ENCODE measurements at places on chromosomes 3 and 15.

GRCh38 chr3:155629556-155629955 lies 115.3 kb downstream of the PLCH1 start:
- DNase-seq = no peak

DNA sequence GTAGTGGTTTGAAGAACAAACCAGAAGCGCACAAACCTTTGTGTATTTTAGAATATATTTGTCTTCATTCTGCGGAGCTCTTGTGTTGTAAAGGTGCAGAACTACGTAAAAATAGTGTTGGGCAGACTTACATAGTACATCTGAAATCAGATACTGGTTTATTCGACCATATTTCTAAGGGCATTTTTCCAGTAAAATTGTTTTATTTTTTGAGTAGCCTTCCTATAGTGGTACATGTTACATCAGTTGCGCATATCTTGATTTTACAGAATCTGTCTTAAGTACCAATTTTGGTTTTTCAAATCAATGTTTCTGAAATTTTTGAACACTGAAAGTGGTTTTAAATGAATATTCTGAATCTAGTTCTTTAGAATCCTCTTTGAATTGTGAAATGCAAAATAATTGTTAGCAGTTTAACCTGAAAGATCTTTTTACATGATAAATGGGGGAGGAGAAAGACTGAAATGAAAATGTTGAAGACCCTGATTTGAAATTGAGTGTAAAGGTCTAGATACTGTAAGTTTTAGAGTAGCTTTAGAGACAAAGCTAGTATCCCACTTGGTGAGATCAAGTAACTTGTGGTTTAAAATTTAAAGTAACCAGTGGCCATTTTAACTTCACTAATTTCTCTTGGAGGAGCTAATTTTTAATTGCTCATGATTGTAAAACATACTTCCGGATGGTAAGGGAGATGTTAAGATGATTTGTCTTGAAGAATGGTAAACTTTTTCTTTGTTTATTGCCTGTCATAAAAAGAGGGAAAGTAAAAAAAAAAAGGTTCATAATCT lies 15.5 kb upstream of the CHD2 start:
- no peak for DNase-seq

- no peak for DNase-seq
Observed at GRCh38 chr3:62496503-62496902, 123.2 kb upstream of the FEZF2 start.

- no peak for DNase-seq
Observed at GRCh38 chr3:50961386-50961785, 286.7 kb downstream of the DOCK3 start.

DNA sequence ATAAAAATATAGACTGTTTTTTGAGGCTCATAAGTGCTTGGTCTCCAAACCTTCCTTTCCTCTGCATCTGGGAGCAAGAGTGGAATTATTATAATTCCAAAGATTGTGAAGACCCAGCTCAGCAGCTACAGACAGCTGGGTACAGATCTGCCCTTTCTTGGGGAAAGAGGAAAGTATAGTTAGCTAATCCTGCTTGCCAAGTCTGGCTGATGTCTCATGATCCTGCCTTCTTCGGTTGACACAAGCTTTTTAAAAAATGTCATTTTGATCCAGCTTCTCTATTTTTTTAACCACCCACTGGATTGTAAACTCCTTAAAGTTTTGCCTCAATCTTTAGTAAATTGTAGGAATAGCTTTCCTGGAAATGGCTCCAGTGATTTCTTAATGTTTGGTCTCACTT lies 181.1 kb downstream of the LRTM1 start:
- no peak for DNase-seq

DNA sequence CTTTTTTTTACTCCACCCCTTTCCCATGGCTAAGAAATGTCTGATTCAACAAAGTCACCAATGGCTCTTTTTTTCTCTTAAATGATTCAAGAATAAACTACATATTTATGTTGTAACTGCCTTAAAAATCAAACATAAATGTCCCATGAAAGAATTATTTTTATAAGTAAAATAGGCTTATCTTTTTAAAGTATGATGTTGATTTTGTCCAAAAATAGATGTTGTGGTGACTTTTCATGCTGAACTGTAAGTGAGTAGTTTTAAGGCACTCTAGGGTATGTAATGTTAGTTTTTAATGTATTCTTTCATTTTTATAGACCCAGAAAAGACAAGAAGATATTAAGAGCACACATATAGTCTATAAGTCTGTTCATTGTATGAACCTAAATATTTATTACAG lies 594.9 kb downstream of the NLGN1 start:
- no peak for DNase-seq

DNA sequence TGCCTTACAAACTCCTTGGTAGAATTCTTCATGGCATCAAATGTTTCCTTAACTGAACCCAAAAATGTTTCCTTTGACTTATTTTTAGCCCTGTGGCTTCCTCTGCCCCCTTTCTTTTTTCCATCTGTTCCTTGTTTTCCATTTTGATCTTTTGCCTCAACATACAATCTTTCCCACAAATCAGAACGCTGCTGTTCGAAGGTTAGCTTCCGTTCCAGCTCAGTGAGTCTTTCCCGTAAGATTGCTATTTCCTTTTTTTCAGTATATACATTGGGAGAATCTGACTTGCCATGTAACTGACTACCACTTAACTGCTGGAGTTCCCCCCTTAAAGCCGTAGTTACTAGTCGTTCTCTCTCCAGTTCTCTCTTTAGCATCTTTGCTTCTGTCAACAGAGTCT lies 41.2 kb downstream of the PIGB start:
- no peak for DNase-seq

GRCh38 chr15:79243723-79244122 lies 38.8 kb upstream of the ANKRD34C start:
- no peak for DNase-seq

GRCh38 chr15:31403096-31403495 lies 76.5 kb downstream of the KLF13 start:
- no peak for DNase-seq

DNA sequence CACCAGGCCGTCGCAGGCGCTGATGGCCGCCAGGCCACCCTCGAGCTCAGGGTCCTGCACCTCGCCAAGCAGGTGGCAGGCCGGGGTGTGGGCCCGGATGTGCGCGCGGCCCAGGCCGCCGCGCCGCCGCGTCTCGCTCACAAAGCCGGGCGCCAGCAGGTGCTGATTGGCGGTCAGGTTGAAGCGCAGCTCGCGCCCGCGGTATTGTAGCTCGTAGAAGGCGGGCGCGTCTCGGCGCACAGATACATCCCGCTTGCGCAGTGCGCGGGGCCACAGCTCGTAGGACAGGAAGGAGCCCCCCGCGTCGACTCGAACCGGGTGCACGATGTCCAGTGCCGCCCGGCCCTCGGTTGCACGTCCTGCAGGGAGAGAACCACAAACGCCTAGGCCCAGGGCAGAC lies 11.1 kb downstream of the ADAMTS7 start:
- DNase-seq = no peak

- DNase-seq = no peak
Observed at GRCh38 chr3:128060473-128061381, 8.5 kb downstream of the SEC61A1 start.

- no peak for DNase-seq
Observed at GRCh38 chr3:190323246-190323626, 990 bp upstream of the CLDN1 start.

- no peak for DNase-seq
Observed at GRCh38 chr3:171491361-171491760, 31.2 kb upstream of the TNIK start.

DNA sequence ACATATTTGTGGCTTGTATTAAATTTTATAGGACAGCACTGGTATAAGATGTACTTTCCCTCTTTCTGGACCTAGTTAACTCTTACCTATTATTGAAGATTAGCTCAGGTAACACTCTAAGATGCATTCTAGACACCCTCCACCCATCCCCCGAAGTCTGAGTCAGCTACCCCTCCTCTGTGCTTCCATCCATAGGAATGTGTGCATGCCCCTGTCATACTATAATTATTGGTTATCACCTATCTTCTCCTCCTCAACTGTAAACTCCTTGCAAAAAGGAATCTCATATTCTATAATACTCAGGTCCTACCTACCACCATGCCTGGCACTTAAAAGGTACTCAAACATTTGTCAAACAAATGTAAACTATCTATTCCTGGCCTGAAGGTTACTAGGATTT lies 3.0 kb downstream of the PEAK1 start:
- no peak for DNase-seq

GRCh38 chr15:84826369-84826823 lies 9.2 kb downstream of the ALPK3 start:
- DNase-seq = peak; percentile 37

DNA sequence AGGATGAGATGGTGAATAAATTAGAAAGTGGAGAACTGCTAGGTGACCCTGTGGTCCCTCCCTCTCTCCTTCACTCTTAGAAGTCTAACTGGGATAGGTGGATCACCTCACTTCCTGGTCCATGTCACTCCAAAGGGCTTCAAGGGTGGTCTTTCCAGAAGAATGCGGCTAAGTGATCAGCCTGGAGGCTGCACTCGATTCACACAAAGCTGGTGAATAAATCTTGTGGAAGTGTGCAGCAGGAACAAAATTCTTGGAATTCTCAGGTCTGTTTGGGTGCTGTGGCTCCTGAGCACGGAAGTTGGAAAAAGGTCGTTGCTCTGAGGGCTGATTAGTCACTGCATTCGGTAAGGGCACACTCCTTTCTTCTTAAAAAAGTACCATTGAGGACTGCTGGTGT lies 46.3 kb downstream of the GASK1A start:
- no peak for DNase-seq

DNA sequence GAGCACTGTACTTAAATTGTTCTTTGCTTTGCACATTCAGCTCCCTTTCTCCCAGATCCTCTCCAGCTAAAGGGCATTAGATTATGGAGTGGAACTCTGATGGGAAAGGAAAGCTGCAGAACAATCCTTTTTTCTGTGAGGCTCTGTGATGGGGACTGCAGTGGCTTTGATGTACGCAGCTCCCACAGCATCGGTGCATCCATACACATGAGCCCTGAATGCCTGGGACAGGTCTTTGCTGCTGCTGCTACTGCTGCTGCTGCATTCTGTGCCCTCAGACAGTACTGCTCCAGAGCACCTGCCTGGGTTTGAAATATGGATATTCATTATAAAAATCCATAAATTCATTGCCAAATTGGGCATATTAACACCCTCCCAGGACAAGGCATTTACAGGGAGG lies 164.4 kb downstream of the WDR76 start:
- no peak for DNase-seq

DNA sequence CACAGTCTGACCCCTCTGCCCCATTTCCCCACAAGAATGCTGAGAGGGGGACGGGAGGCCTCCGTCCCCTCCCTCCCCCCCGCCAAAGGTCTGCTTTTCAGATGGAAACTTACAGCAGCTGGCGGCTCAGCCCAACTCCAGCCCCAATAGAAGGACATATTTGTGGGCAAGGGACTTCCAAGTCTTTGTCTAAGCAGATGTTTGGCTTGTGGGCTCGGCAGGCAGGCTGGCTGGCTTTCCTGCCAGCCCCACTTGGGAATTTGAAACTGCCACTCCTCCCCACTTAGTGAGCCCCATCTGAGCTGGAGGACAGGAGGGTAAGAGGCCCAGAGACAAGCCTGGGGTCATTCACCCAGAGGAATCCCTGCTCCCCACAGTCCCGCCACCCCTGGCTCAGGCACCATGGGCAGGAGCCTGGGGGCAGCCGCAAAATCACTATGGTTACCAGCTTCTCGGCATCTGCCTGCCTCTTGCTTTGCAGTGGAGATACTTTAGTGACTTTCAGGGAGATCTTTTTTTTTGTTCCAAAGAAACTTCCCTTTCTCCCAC lies 53.6 kb downstream of the LMCD1 start:
- DNase-seq = no peak

GRCh38 chr3:134432236-134432635 lies 53.5 kb downstream of the ANAPC13 start:
- no peak for DNase-seq

- no peak for DNase-seq
Observed at GRCh38 chr15:69673291-69673881, 220.8 kb downstream of the RPLP1 start.

- DNase-seq = no peak
Observed at GRCh38 chr3:60948488-60948887, 302.8 kb downstream of the FHIT start.

DNA sequence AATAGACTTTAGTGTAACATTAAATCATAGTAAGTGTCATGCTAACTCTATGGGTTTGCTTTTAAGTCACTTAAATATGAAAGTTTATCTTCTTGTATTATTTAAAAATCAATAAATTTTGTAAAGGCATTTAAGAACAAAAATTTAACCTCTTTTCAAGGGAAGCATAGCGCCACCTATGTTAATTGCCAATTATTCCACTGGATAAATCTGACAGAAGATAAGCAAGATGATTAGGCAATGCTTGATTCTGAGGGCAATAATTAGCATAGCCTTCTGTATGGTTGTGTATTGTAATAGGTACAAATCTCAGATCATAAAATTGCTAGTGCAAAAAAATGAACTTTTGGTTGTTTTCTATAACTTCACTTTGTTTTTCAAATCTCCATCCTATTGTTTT lies 560.1 kb downstream of the GRM7 start:
- DNase-seq = no peak

DNA sequence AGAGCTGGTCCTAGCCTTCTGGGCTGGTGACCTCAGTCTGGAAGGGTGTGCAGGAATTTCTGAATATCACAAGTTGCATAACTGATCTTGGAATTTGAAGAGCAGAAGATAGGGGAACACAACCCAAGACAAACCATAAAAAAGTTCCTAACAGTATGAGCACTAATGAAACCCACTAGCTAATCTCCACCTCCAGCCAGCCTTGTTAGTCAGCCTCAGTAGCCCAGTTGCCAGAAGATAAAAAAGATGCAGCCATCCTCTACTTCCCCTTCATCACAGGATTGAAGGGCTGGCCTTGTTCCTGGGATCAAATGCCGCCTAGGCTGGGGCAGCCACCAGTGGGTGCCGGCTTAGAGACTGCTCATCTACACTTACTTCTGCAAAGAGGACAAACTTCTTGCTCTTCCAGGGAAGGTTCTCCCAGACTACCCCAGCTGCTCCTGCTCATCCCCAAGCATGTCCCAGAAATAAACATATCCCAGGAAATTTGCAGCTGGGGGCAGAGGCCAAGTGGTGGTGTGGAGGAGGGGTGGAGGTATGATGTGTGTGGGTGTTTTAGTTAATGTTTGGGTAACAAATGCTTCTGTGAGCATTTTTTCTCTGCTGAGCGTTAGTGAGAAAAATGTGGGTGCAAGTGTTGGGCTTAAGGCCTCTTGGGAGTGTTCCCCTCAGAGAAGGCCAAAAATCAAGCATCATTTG lies 9.2 kb upstream of the ITGA11 start:
- DNase-seq = no peak
